ENCODE measurements at places on chromosomes 3 and 15.

DNA sequence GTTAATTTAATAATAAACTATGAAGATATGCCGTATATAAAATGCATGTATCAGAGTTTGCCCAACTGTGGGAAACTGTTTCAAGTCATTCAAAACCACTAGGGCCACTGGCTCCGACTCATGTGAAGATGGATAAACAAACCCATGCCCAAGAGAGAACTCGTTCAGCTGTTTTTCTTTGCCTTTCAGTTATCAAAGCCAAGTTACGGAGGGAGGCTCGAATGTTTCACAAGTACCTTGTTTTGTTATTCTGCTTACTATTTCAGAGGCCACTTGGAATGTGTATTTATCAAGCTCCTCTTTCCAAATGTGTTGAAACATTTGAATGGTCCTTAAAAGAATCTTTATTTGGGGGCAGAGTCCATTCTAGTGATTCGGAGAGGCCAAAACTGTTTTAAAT, 82.1 kb downstream of the DUT start:
- H3K36me3 ChIP-seq, result no peaks in the 10 kb centered on the region
- no peaks in the 10 kb centered on the region for H3K4me1 ChIP-seq
- no peak for DNase-seq
- H3K27ac ChIP-seq, result no peak overlapping the region
- no peaks in the 10 kb centered on the region for H3K27me3 ChIP-seq

GRCh38 chr3:134103470-134103869, 73.7 kb upstream of the SLCO2A1 start:
- H3K4me3 ChIP-seq, result no peak overlapping the region
- H3K36me3 ChIP-seq, result no peaks in the 10 kb centered on the region
- no peak overlapping the region for H3K27ac ChIP-seq
- no peaks in the 10 kb centered on the region for H3K4me1 ChIP-seq

DNA sequence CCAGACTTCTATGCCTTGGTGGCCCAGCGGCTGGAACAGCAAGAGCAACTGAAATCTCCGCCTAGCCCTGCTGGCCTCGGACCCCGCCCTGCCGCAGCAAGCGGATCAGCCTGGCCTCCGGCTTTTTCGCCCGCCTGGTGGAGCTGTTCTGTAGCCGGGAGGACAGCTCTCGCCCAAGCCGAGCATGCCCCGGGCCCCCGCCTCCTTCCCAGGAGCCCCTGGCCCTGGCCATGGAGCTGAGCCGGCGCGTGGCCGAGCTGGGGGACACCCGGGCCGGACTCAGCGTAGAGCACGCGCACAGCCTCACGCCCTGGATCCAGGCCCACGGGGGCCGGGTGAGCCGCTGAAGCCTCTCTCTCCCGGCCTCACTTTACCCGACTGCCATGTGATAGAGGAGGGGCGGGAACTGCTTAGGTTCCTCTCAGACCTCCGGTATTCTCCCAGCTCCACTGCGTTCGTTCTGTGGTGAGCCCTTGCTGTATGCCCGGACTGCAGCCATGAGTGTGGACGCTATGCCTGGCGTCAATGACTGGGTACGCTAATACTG, 24.1 kb upstream of the MRPL3 start:
- DNase-seq, result no peak
- H3K36me3 ChIP-seq, result no peaks in the 10 kb centered on the region
- H3K27me3 ChIP-seq, result no peaks in the 10 kb centered on the region
- H3K4me3 ChIP-seq, result no peak overlapping the region
- H3K27ac ChIP-seq, result no peak overlapping the region
- no peaks in the 10 kb centered on the region for H3K4me1 ChIP-seq

DNA sequence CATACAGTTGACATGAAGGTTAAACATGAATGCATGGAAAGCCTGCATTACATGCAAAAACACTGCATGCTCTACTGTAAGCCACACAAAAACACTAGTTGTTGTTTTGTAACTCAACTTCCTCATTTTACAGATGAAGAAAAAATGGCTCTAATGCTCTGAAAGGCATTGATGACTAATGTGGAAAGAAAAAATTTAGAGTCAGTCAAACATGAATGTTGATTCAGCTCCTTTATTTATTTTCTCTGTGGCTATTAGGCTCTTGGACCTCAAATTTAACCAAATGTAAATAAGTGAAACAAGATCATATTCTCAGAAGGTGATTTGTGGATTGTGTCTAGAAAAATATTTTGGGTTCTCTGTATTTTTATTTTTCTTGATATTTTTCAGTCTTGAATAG, 336.7 kb upstream of the ZNF717 start:
- H3K27me3 ChIP-seq, result no peaks in the 10 kb centered on the region
- no peak overlapping the region for H3K27ac ChIP-seq

DNA sequence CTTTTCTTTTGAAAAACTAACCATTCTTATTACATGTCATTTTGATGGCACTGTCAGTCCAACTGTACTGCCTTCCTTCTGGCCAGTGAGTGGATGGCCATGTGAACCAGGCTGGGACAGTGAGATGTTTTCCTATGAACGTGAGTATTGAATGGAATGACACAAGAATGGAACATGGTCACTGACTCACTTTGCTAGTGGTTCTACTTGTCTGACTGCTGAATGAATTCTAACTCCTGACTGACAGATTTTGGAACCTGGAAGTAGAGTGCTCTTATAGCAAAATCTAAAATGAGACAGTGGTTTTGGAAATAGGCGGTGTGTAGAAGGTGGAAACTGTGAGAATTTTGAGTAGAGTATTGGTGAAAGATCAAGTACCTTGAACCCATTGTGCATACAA, 606.9 kb upstream of the KCNMB2 start:
- H3K4me3 ChIP-seq, result no peak overlapping the region
- H3K4me1 ChIP-seq, result peaks cover 8% of the 10 kb centered on the region
- DNase-seq, result no peak
- H3K36me3 ChIP-seq, result no peaks in the 10 kb centered on the region
- H3K27ac ChIP-seq, result no peak overlapping the region

Data from Caco-2 (cell line).